ENCODE measurements at places on chromosomes 3 and 15.

DNA sequence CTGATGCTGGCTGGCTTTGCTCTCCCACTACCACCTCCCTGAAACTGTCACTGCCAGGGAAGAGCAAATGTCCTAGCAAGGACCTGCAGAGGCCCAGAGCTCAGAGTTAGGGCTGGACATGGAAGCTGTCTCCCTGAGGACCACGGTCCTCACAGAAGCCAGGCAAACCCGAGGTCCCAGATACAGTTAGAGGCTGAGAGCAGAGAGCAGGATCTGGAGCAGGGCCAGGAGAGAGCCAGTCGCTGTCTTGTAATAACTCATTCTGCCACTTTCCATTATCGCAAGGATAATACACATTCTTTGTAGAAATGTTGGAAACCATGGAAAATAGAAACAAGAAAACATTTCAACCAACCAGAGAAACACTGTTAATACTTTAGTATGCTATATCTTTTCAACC lies 10.1 kb downstream of the GHSR start:
- DNase-seq = no peak

- no peak for DNase-seq
Observed at GRCh38 chr3:195440379-195440778, 2.4 kb downstream of the ACAP2 start.

DNA sequence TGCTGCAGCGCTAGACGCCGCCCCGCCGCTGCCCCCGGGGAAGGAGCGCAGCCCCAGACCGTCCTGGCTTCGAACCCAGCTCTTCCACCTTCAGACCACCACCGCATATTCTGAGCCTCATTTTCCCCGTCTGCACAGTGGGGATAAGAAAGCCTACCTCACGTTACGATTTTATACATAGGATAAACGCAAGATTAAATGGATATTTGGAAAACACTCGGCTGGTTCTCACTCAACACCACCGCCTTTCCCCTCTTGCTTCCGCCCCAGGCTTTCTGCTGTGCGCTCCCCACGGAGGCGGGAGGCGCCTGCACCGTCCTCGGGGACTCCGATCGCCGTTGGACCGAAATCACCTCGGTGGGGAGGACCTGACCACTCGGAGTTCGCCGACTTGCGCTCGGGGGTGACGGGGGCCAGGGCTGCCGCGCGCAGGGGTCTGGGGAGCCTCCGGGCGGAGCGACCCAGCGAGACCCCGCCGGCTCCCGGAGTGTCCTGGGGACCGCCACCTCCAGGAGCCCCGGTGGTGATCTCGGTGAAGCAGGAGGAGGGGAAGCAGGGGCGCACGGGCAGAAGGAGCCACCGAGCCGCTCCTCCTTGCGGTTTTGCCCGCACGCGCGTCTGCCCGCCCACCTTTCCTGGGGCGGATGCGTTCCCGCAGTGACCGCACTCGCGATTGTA lies 4.0 kb downstream of the FBXL22 start:
- peak; percentile 38 for DNase-seq

GRCh38 chr3:71048948-71049347 lies 534.6 kb downstream of the FOXP1 start:
- no peak for DNase-seq

DNA sequence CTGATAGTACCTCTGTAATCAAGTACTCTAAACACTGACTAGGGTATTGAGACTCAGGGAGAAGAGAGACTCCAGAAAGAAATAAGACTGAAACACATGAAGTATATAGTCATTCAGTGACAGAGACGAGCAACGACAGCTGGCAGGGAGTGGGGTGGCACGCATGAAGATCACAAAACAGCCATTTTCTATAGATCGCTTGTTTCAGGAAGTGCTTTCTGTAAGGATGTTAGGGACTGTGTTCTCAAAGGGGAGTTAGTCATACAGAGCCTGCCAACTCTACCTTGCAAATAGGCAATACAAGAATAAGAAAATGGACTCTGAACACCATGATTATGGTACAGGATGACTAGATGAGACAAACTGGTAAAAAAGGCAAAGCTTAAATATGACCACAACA lies 139.5 kb downstream of the TBL1XR1 start:
- peak; percentile 32 for DNase-seq

- DNase-seq = no peak
Observed at GRCh38 chr3:149958171-149958796, 12.4 kb downstream of the PFN2 start.

- DNase-seq = no peak
Observed at GRCh38 chr3:147518465-147518864, 109.3 kb downstream of the ZIC1 start.

GRCh38 chr3:72155391-72156064 lies 370.6 kb upstream of the PROK2 start:
- no peak for DNase-seq

GRCh38 chr3:10629671-10630040 lies 124.3 kb upstream of the ATP2B2 start:
- DNase-seq = no peak

GRCh38 chr3:73707772-73708171 lies 83.0 kb upstream of the PDZRN3 start:
- no peak for DNase-seq

- no peak for DNase-seq
Observed at GRCh38 chr3:183253528-183254486, 754 bp downstream of the B3GNT5 start.

DNA sequence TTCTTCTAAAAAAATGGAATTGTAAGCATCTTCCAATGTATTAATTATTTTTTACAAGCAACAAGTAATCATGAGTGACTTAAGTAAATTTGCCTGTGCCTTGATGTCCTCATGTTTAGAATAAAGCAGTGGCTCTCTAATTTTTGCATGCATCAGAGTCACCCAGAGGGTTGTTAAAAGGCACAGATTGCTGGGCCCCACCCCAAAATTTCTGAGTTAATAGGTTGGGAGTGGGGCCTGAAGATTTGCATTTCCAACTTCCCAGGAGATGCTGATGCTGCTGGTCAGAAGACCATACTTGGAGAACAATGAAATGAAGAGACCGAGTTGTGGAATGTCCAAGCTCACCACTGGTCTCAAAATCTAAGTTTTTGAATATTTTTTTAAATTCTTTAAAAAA lies 70.2 kb downstream of the ARHGAP31 start:
- DNase-seq = no peak

DNA sequence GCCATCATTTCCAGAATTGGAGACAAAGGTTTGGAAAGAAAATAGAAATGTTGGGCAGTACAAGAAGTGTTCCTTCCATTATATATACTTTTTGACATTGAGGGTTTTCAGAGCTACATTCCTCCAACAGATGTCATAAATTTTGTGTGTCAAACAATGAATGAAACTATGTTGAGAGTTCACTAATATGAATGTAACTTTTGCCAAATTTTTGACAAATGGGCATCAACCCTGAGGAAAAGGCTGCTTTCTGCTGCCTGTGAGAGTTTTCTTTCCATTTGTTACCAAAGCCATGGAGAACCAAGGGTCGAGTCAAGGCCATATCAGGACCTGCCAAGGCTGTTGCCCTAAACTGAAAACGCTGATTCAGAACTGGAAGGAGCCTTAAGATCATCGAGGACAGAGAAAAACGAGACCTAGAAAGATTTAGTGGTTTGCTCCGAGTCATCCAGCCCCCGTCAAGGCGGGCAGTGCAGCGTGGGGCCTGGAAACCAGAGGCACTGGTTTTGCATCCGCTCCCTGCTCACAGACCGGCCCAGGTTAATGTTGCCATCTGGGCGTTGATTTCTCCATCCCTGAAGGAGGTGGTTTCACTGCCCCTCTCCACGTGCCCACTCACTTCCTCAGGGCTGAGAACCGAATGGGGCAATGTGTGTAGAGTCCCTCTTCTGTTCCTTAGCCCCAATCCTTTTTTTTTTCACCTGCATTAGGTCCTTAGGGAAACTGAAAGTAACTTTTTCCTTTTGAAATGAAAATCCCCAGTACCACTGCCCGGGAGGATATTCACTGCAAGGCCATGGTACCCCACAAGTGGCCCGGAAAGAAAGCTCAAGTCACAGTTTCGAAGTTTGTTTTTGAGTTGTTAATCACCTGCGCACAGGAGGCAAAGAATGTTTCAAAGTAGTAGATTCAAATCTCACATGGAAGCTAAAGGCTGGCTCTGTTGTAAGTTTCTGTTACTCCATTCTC lies 32.8 kb downstream of the TPM1 start:
- no peak for DNase-seq

- no peak for DNase-seq
Observed at GRCh38 chr3:37852097-37852496, 9.6 kb upstream of the CTDSPL start.

- no peak for DNase-seq
Observed at GRCh38 chr15:99267957-99268356, 16.7 kb downstream of the LRRC28 start.

DNA sequence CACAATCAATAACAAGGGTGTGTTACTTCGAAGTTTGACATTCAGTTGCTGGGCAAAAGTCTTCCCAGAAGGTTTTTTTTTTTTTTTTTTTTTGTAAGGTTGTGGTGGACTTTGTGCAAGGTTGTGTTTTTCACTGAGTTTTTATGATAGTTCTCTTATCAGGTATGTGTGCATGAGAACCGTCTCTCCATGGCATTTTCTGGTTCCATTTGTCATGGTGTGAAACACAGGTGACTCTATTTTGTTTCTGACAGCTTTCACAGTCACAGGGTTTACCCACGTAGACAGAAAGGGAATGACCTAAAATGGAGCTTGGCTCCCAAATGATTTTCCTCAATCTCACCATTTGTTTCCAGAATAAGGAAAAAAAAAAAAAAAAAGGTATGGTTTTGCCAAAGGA lies 1377.2 kb upstream of the CADM2 start:
- no peak for DNase-seq

GRCh38 chr3:114168150-114168549 lies 10.7 kb downstream of the DRD3 start:
- DNase-seq = no peak

DNA sequence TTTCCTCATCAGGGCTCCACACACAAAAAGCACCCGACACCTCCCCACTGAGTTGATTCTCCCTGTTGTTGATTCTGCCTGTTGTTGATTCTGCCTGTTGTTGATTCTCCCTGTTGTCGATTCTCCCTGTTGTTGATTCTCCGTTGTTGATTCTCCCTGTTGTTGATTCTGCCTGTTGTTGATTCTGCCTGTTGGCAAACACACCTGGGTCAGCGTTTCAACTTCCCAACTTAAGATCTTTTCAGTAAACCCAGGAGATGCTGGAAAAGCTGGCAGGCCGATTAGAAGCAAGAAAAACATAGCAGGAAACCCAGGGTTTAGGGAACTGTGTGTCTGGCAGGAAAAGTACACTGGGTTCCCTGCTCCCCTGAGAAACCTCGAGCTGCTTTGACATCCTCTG lies 47.9 kb downstream of the TNK2 start:
- no peak for DNase-seq

DNA sequence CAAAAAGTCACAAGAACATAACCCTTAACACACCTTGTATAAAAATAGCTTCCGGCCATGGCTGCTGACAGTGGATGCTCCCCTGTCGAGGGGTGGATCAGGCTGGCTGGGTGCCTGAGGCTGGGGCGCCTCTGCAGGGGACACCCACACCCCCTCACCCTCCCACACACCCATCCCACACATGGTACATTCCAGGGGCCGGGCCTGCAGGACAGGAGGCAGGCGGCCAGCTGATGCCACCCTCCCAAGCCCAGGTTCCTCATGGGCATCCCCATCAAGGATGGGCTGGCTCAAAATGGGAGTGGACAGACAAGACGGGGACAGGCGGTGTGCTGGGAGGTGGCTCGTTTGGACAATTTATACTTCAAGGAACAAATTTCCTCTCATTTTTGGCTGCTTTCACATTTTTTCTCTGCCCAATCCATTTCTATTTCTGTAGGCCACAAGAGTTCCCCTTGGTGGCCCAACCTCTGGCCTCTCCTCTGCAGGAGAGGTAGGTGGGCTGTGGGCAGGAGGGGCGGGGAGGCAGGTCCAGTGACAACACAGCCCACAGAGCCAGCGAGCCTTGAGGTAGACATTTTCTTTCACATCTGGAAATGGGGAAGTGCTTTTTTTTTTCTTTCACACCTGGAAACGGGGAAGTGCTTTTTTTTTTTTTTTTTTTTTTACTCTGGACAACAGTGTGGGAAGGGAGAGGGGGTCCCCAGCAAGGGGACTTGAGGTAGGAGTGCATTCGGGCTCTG lies 23.3 kb downstream of the RNU5B-1 start:
- DNase-seq = no peak

DNA sequence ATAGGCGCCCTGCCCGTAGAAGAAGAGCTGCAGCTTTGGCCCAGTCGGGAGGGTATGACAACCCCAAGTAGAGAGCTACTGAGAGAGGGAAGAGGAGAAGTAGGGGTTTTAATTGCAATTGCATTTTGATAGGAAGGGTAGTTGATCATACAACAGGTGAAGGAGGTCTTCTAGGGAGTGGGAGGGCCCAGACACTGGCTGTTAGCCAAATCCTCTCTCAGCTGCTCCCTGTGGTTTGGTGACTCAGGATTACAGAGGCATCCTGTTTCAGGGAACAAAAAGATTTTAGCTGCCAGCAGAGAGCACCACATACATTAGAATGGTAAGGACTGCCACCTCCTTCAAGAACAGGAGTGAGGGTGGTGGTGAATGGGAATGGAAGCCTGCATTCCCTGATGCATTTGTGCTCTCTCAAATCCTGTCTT lies 408.9 kb upstream of the THBS1 start:
- peak; percentile 41 for DNase-seq

GRCh38 chr15:52790169-52790708 lies at the start of gene ONECUT1:
TSS of gene ONECUT1 (minus strand) at chr15:52790336. CDS start at chr15:52789884, 452 bp downstream.
- DNase-seq = peak; percentile 41

GRCh38 chr15:40481341-40482074 lies 10.7 kb downstream of the CHST14 start:
- no peak for DNase-seq

- DNase-seq = no peak
Observed at GRCh38 chr3:120795959-120796358, 53.4 kb downstream of the GTF2E1 start.

DNA sequence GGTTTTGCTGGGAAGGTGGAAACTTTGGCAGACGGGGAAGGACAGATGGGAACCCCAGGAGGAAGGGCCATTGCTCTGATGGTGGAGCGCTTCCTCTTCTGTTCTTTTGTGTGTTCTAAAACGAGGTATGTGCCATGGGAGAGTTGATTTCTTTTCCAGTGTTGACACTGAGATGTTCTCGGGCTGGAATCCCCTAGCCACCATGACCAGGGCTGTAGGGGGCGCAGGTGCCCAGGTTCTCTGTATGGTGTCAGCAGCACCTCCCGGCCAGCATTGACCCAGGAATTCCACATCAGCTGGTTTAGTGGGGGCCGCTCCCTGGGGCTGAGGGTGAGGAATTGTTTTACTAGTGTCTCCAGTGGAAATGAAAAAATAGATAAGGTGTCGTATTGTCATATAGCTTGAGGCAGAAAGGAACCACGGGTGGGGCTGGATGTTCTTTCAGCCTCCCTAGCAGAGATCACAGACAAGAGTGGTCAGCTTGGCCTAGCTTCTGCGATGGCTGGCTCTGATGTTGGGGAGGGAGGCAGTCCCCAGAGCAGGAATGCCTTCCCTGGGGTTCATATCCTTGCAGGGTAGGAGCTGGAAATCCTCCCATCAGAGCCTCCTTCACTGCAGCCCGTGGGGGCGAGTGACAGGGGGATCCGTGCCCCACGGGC lies 34.2 kb upstream of the ACAD9 start:
- no peak for DNase-seq

GRCh38 chr15:36599620-36600433 lies 20.4 kb downstream of the CDIN1 start:
- no peak for DNase-seq

- DNase-seq = peak; percentile 65
Observed at GRCh38 chr15:24772686-24773373, 97.3 kb downstream of the NPAP1 start.

Measured in activated T-cell treated with anti-CD3 and anti-CD28 coated beads for 24 hours (primary cell).